ENCODE measurements at places on chromosomes 3 and 15.

GRCh38 chr3:195693428-195694216 lies 27.2 kb upstream of the MUC20 start:
- no peak for DNase-seq

GRCh38 chr15:57284535-57284934 lies 91.8 kb upstream of the CGNL1 start:
- no peak for DNase-seq

- no peak for DNase-seq
These were observed 808 bp downstream of the ARRDC4 start for GRCh38 chr15:97961067-97961954.

DNA sequence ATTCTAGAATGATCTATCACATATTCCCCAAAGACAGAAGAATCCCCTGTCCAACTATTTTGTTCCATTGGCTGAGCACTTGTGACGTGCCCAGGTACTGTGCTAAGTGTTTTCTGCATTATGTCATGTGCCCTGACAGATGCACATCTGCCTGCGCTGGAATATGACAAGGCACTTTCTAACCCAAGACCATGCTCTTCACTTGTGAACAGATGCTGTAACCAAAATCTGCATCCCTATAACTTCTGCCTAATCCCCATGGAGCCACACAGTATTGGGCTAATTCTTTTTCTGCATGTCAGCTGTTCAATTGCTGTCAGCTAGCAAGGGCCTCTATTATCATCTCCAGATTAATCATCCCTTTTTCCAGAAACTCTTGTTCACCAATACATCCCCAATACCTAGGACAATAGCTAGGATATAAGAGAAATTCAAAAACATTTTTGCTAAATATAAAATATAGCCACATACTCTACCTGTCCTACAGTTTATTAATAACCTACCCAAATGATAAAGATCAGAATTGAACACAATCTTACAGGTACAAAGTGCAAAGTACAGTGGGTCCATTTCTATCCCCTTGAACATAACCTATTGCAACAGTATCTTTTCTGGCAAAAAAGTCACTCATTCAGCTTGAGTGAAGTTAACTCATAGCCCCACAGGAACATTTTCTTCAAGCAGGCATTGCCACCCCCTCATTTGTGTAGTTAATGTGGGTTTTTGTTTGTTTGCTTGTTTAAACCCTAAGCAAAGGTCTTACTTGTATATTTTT lies 109.4 kb upstream of the LRRN1 start:
- DNase-seq: no peak

DNA sequence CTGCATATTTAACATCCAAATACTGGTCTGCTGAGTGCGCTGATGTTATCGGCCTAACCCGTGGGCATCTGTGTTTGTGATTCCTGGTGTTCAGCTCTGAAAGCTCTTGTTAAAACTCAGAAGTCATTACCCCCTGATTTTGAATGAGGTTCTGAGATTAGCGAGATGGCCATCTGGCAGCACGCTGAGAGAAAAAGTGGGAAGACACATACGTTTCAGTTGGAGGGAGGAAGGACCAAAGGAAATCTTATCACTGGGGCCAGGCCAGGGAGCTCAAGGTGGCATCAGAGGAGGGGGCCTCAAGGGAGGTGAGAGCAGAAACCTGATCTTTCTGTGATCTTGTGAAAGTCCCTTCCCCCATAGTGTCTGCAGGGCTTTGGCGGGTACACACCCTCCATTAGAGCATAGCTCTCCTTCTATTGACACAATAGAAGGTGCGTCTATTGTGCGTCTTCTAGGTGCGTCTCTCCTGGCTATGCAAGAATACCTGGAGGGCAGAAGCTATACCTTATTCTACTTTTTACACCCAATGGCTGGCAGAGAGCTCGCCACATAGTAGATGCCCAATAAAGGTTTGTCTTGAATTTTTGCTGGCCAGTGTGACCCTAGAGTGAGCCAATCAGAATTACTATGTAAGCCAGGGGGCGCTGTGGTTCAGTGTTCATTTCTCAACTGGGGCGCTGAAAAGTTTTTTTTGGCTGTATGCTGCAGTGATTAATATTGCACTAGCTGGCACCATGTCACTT lies 182.4 kb downstream of the SHQ1 start:
- DNase-seq: peak; percentile 54
